ENCODE measurements at places on chromosomes 4 and X.
A peak's percentile ranks its signal among the peaks of the same experiment; 100 is the strongest.

DNA sequence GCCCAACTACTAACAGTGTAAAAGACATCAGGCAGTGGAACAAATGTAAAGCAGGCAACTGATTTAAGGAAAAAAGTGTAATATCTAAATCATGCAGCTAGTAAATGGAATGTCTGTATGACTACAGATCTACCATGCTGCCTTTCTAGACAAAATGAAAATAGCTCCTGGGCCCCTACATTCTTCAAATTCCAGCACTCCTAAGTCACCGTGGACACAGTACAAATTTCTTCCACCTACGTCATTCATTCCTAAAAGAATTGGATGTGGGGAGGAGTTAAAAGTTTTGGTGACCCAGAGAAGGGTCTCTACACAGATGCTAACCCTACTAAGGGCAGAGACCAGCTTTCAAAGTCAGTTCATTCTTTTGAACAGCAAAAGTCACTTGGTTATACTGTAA lies 137.2 kb upstream of the ARHGEF9 start:
- DNase-seq = peak; percentile 88

- DNase-seq = no peak
Observed at GRCh38 chr4:38185406-38186144, 225.4 kb downstream of the PTTG2 start.

DNA sequence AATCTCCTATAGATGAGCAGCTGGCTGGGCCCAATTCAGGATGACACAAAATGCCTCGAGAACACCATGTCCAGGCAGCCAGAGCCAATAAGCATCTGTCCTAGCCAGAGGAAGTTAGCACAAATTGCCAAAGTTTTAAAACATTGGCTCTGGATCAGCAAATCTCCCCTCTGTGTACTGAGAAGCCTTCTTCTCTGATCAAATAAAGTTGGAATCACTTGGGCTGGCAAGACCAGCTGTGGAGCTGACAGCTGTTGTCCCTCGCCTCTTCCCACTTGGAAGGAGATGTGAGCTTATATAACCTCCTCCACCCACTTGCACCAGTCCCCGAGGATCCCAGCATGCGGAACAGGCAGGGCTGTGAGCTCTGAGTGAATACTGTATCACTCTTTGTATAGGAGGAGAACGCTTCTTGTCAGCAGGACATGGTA lies 183.9 kb downstream of the OPHN1 start:
- DNase-seq = no peak

GRCh38 chr4:183287309-183287659 lies 32.8 kb downstream of the CLDN22 start:
- no peak for DNase-seq

- no peak for DNase-seq
Observed at GRCh38 chr4:3628868-3629175, 96.6 kb upstream of the LRPAP1 start.

GRCh38 chr4:140877781-140878180 lies 121.6 kb upstream of the TBC1D9 start:
- no peak for DNase-seq

- peak; percentile 56 for DNase-seq
Observed at GRCh38 chrX:132092439-132093065, 35.3 kb downstream of the FRMD7 start.

DNA sequence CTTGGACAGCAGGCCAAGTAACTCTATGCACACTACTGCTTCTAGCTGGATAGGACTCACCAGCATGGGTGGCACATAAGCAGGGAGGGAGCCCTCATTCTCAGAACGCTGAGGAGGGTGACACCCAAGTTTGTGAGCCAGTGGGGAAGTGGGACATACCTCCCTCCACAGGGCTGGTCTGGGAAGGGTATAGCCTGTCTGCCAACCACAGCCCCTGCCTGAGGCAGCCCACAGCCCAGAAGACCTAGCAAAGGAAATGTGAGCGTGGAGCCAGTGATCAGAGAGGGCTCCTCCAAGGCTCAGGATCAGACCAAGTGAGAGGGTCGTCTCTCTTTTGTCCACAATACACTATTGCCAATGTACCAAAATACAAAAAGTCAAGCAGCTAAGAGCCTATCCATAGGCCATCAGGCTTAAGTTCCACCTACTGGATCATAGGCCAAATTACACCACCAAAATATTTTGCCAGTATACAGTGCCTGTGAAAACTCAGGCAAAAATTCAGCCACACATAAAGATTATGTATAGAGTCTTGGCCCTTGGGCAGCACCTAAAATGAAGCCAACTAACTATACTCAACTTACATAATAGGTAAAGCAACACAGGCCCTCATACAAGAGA lies 1203.1 kb downstream of the PCDH18 start:
- DNase-seq = no peak

DNA sequence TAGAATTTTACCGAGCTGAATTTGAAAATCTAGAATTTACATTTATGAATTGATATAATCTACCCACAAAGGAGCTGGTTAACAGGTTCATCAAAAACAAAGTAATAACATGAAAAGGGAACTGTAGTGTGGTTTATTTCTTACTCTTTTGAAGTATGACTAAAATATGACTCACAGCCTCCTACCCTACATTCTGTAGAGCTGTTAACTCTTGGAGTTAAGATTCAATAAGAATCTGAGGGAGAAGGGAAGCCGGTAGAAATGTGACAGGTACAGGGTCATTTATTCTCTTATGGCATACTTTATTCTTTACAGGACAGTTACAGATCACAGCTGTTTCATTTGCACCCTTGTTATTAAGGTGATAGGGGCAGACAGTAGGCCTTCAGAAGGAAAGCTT lies 132.2 kb upstream of the FAM47B start:
- peak; percentile 45 for DNase-seq

GRCh38 chrX:68428431-68428830 lies 4.9 kb downstream of the OPHN1 start:
- peak; percentile 81 for DNase-seq

- DNase-seq = peak; percentile 53
Observed at GRCh38 chr4:158484173-158484885, 37.4 kb upstream of the RXFP1 start.

DNA sequence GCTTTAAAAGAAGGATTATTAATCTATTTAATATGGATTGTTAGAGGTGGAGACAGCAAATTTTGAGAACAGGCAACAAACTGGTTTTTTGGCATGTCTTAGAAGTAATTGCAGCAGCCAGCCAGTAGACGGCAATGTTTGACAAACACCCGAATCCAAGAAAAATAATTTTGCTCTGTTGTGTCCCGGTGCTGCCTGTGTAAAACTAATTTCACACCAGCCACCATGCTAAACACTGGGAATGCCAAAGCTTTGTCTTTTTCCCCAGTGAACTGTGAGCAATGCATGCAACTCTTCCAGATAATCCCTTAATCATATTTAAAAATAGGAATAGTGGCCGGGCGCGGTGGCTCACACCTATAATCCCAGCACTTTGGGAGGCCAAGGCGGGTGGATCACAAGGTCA lies 25.9 kb downstream of the SMIM31 start:
- DNase-seq = peak; percentile 42

GRCh38 chr4:152599095-152599494 lies 63.2 kb upstream of the FBXW7 start:
- DNase-seq = no peak

DNA sequence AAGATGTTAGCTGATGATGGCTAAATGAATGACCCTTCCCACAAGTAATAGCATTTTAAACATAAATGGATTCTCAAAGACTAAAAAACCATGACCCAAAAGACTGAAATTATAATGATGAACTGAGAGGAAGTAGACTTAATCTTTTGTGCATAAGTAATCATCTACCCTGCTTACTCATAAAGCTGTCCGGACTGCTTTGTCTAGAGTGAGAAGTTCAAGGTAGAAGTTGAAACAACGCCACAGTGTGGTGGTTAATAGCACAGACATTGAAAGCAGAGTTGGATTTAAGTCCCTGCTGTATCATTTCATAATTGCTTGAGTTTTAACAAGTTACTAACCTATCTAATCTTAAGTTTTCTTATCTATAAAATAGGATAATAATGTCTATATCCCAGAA lies 346.6 kb downstream of the CENPC start:
- peak; percentile 12 for DNase-seq

DNA sequence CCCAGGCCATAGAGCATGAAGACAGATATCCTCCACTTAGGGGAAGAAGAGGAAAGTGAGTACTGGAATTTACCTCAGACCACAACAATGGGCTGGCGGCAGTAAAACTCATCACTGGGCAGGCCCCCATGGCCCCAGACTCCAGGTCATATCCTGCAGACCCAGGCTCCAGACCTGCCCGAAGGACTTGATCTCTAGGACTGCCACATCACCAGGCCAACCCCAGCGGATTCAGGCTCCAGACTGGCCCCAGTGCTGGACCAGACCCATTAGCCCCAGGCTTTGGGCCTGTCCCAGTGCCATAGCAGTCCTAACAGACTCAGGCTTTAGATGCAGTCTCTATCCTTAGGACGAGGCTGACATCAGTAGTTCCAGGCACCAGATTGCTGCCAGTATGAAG lies 190.6 kb downstream of the DLG3 start:
- DNase-seq = no peak

DNA sequence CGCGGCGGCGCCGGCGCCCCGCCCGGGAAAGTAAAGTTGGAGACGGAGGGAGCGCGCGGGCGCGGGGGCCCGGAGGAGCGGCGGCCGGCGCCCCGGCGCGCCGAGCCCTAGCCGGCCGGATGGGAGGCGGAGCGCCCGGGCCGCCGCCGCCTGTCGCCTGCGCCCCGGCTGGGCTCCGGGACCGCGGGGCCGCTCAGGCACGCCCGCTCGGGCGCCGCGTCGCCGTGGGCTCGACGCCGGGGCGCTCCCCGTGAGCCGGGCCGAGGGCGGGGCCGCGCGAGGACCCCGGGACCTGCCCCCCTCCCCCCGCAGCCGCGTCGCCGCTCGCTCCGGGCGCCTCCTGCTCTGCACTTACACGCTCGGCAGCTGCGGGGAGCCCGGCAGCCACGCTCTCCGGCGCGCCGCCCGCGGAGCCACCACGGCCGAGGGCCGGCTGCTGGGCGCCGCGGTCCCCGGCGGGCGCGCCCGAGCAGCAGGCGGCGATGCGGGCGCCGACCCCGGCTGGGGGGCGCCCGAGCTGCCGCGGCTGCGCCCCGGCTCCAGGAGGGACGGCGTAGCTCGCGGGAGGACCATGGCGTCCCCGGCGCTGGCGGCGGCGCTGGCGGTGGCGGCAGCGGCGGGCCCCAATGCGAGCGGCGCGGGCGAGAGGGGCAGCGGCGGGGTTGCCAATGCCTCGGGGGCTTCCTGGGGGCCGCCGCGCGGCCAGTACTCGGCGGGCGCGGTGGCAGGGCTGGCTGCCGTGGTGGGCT lies at the start of gene ADRA2C:
Gene ADRA2C, plus strand, starts transcription at position 350 of the 749 bp plus-strand sequence. Its CDS starts 222 bp downstream, at position 572.
- peak; percentile 27 for DNase-seq

DNA sequence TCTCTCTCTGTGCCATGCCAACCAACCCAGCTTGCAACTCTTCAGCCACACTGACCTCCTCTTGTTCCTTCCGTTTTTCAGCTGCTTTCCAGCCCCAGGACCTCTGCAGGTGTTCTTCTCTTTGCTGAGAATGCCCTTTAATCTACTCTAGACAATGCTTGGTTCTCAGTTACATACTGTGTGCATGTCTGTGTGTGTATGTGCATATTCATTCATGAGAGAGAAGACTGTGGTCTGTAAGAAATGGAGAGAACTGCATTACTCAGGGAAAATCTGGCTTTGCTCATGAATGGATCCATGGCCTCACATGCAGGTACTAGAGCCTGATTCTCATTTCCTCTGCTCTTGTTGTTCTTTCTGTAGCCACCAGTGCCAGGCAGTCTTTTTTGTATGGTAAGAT lies 636.9 kb upstream of the TENM3 start:
- DNase-seq = no peak

GRCh38 chrX:15812192-15812938 lies 22.1 kb downstream of the ZRSR2 start:
- no peak for DNase-seq

DNA sequence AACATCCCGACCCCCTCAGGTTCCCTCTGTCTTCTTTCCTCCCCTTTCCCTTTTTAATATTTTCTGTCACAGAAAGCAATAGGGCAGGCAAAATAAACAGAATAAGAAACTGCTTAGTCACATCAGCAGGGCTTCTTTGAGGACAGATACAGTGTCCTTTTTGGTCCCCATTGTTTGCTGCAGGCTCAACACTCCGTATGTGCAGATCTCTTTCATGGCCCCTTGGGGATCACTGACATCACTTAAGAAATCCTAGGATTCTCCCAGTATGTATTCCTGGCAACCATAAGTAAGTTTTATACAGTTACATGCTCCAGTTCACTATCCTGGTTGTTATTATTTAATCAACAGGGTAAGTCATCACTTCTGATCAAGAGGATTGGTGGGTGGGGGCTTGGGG lies 448.0 kb downstream of the NKX6-1 start:
- no peak for DNase-seq

GRCh38 chr4:56307423-56307822 lies 79.9 kb downstream of the AASDH start:
- DNase-seq = peak; percentile 15

GRCh38 chrX:151873096-151873495 lies 39.6 kb upstream of the MAGEA4 start:
- DNase-seq = no peak

- peak; percentile 4 for DNase-seq
Observed at GRCh38 chrX:37685381-37686359, at the start of gene XK. Gene XK, plus strand, starts transcription at chrX:37685791. Its CDS starts 171 bp downstream, at chrX:37685962.

DNA sequence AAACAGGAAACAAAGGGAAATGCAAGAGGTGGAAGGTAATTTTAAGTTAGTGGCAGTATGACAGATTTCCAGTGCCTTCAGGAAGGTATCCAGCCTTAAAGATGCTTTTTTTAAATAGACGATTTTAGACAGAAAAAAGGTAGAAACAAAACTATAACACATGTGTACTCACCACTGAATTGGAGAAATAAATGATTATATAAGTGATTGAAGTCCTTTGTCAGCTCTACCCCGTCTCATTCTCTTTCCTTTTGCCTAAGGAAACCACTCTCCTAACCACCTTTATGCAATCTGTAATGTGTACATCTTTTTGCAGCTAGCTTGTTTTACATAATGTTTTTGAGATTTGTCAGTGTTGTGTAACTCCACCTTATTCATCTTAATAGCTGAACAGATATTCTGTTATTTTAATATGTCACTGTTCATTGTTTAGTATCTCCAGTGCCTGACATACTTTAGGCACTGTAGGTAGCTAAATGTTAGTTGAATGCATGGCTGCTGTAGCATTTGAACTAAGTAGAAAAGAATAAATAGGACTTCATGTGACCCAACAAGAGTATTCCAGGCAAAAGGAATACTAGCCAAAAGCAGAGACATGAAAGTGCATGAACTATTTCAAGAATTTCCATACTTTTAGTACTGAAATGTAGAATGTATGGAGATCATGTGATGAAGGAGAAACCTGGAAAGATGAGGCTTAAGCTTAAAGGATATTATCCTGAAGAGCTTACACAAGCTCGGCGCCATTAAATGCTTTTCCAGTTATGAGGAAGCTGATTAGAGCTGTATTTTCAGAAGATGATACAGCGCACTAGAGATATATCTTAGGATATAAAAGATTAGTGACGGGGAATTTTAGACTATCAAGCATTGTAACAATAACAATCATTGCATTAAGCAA lies 865 bp downstream of the FAM200B start:
- no peak for DNase-seq

- peak; percentile 66 for DNase-seq
Observed at GRCh38 chrX:141989134-141989533, 85.4 kb downstream of the MAGEC1 start.

DNA sequence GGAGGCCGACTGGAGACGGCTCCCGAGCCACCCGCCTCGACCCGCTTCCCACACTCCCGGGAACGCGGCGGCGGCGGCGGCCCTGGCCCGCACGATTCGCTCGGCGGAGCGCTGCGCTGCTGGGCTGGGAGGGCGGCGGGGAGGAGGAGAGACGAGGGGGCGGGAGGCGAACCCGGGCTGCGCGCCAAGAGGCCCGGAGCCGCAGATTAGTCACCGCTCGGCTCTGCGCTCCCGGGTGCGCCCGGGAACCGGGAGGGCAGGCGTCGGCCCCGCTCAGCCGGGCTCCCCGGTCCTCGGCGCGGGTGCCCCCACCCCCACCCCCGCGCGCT lies 11.2 kb upstream of the BCOR start:
- DNase-seq = peak; percentile 80

All from EH (cell line).